ENCODE measurements at places on chromosomes 6 and 20.

GRCh38 chr20:7897781-7898364 is 42.4 kb downstream of the HAO1 start:
- DNase-seq, result no peak

GRCh38 chr6:35396991-35397390 is 54.6 kb downstream of the PPARD start:
- DNase-seq, result no peak

GRCh38 chr6:96649926-96650325 is 87.0 kb downstream of the FHL5 start:
- DNase-seq, result no peak

GRCh38 chr20:32112841-32113240 is 3.3 kb downstream of the TM9SF4 start:
- DNase-seq, result no peak

Data from right forelimb (tissue), 1 donor.